GM03348 (cell line): ENCODE measurements at places on chromosomes 6 and 20.

- peak; percentile 24 for DNase-seq
These were observed 23.2 kb upstream of the RNF146 start for GRCh38 chr6:127243501-127243900.

DNA sequence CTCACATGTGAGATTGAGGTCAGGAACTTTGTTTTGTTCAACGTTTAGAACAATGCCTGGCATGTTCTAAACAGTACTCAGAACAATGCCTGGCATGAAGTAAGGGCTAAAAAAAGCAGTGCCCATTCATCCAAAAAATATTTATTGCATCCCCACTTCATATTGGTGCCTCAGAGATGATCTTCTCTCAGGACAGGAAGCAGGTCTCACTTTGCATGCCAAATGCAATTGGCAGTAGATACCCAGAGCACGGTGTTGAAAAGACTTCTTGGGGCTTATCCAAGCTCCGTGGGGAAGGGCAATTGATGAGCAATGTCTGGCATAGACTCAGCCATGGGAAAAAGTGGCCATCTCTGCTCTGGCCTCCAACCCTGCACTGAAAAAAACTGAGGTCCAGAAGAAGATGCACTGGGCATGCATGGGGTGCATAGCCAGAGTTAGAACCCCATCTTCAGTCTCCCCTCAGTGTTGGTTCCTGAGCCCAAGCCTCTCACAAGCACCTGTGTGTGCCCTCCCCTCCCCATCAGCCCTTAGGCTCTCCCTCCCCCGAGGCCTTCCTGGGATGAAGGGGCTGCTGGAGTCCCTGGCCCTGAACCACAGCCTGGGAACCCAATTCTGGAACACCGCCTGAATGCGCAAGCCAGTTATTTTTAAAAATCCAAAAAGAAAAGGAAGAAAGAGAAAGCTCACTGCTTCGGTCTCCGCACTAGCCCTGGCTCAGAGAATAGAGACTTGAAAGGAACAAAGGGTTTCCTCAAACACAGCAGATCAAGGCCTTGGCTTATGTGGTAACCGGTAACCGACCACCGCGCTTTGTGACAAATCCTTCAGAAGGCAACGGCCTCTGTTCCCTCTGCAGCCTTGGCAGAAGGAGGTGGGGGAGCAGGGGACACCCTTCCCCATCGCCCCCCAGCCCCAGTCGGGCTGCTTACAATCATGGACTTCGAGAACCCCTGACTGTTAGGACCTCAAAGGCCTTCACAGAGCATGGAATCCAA, 78.5 kb upstream of the SIRPA start:
- DNase-seq = peak; percentile 79

- DNase-seq = peak; percentile 63
These were observed 88.1 kb downstream of the SNAP25 start for GRCh38 chr20:10306440-10307358.

DNA sequence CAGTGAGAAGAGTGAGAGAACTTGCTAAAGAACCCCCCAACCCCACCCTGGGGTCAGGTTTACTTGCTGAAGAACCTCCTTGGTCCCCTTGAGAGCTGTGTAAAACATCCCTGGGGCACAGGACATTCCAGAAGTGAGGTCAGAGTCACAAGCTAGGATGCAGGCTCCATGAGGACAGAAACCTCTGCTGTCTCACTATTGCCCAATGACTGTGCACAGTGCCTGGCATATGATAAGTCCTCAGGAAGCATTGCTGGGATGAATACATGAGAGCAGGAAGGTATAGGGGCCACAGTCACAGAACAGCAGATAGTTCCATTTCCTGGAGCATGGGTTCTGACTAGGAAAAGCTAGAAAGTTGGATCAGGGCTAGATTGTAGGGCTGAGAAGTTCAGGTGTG, 18.4 kb downstream of the NT5E start:
- no peak for DNase-seq

- no peak for DNase-seq
These were observed 87.5 kb upstream of the ARID1B start for GRCh38 chr6:156689656-156690055.

DNA sequence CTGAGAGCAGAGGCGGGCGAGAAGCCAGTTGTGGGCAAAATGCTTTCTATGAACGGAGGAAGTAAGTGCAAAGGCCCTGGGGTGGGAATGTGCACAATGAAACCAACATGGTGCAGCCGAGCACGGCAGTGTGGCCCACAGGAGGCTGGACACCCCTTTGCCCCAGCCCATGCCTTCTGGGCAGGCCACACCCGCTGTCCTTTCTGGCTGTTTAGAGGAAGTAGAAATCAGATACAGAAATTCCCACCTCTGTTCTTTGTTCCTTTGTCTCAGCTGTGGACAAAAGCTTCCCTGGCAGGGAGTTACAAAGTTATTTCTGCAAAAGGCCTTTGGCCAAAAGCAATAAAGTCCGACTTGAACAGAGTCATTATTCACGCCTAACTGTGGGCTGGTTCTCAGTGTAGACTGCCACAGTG, 11.9 kb downstream of the SULF2 start:
- DNase-seq = no peak

DNA sequence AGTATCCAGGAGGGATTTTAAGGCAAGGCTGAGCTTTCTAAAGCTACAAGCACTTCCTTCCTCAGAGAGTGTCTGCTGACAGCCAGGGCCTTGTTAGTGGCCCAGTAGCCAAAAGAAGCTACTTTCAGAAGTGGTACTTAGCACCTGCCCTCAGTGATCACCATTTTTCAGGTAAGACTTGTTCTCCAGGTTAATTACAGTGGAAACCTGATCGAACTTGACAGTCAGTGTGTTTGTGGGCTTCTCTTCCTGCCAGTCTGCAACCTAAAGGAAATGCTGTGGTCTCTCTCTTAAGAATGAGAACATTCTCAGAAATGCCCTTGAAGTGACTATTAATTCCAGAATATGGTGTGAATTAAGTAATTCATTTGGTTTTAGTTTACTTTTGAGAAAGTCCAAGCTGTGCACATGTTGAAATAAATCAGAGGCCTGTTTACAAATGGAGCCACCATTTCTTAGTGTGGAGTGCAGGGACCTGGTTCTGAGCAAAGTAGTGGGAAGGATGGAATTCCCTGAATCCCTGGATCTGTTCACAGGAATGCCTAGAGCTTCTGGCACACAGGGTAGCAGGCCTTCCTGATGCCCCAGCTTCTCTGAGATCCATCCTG, 185.3 kb upstream of the AGPAT4 start:
- peak; percentile 43 for DNase-seq

GRCh38 chr20:4014031-4014474, 1.3 kb downstream of the RNF24 start:
- DNase-seq = peak; percentile 43
